Fibroblast of the conjunctiva (primary cell): ENCODE measurements at places on chromosomes 1 and 21.

DNA sequence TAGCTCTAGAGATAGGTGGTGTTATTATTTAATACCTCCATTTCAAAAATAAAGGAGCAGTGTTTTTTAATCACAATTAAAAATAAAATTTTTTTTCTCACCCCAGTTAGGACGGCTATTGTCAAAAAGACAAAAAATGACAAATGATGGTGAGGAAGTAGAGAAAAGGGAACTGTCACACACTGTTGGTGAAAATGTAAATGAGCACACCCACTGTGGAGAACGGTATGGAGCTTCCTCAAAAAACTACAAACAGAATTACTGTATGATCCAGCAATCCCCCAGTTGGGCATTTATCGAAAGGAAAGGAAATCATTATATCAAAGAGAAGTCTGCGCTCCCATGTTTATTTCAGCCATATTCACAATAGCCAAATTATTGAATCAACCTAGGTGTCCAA lies 148.7 kb upstream of the NR5A2 start:
- DNase-seq = no peak

DNA sequence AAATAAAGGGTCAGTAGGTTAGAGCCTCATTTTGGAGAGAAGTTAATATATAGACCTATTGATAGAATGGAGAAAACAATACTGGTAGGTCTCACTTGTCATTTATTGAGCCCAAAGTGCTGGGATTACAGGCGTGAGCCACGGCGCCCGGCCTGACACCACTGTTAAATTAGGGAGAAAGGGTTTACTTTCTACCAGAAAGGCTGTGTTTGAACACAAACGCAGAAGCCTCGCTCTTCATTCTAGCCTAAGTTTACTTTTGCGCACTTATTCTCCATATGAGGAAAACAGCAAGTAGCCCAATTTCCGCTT lies 710 bp upstream of the PRPF3 start:
- no peak for DNase-seq

DNA sequence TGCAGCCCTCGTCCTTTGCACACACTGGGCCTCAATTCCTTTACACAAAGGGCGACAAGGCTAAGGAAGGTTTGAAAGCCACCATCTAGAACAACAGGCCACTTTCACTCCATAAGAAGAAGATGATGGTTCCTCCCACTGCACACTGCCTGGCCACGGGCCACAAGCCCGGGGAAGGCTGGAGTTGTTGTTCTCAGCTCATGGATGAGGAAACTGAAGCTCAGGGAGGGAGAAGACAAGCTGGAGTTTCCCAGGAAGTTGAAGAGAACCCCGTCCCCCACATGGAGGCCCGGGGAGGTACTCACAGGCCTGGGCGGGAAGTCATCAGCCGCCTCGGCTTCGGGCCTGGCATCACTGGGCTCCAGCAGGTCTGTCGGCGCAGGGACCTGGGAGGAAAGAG lies 24.6 kb upstream of the DDOST start:
- DNase-seq = no peak

DNA sequence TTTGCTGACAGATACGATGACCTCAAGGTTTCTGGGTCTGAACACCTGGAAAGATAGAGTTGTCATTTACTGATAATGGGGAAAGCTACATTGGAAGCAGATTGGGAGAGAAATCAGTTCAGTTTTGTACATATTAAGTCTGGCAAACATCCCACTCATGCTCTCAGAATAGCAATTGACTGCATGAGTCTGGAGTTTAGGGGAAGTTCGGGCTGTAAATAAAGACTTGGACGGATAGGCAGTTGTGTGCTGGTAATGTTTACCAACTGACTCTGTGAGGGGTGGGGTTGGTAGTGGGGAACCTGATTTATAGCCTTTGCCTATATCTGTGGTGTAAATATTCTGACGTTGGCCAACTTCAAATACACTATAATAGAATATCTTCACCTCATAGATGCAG lies 4.0 kb downstream of the H6PD start:
- DNase-seq = no peak

DNA sequence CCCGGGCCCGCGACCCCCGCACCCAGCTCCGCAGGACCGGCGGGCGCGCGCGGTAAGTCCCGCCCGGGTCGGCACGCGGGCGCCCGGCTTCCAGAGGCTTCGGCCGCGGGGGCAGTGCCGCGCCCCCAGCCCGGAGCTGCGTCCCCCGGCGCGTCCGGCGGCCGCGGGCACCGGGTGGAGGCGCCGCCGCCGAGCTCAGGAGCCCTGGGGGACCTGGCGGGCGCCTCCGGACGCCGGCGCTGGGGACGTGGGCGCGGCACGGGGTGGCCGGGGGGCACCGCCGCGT lies 227 bp downstream of the NBL1 start:
- no peak for DNase-seq
